ENCODE measurements at places on chromosomes 13 and 19.

DNA sequence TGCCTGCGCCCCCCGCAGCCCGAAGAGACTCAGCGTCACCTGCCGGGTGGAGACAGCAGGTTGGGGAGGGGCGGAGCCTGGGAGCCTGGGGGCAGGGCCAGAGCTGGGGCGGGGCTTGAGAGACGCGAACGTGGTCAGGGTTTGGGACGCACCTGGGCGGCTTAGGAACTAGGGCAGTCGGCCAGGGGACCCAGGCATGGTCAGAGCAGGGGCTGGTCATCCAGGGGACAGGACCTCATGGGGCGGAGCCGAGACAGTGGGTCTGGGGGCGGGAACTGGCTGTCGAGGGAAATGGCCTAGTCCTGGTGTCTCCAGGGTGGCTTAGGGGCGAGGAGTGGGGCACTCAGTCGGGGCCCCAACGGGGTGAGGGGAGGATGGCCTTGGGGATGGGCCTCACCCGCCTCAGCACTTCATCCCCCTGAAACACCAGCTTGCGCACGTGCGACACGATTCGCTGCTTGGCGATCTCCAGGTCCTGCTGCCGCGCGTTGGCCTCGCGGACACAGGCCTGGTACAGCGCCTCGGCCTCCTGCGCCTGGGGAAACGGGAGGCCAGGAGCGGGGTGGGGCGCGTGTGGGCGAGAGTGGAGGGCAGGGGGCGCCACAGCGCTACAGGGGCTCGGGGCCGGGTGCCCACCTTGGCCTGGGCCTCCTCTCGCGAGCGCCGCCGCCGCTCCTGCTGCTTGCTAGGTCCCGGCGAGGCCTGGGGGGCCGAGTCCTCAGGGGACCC, 5.8 kb downstream of the GMIP start:
- DNase-seq: no peak

GRCh38 chr19:42850981-42851717, 28.4 kb downstream of the PSG1 start:
- no peak for DNase-seq

DNA sequence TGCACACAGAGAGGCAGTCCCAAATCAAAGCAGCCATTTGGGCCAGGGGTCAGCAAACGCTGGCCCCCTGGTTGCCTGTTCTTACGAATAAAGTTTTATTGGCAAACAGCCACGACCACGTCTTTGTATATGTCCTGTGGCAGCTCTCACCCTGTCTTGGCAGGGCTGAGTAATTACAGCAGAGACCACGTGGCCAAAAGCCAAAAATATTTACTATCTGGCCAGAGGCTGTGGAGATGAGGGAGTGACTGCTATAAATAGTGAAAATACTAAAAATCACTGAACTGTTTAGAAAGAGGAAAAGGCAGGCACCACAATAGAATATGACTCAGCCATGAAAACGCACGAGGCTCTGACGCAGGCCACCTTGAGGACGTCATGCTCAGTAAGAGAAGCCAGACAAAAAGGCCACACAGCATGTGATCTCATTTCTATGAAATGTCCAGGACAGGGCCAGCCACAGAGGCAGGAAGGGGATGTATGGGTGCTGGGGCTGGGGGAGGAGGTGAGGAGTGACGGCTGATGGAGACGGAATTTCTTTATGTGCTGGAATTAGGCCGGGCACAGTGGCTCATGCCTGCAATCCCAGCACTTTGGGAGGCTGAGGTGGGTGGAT, 29.4 kb downstream of the SMIM24 start:
- no peak for DNase-seq

- DNase-seq: no peak
Observed at GRCh38 chr13:110964229-110965037, 49.6 kb upstream of the ANKRD10 start.

GRCh38 chr13:112962911-112963625, 5.9 kb upstream of the MCF2L start:
- DNase-seq: peak; percentile 19

GRCh38 chr13:66216728-66217127, 1013.4 kb downstream of the PCDH9 start:
- no peak for DNase-seq

DNA sequence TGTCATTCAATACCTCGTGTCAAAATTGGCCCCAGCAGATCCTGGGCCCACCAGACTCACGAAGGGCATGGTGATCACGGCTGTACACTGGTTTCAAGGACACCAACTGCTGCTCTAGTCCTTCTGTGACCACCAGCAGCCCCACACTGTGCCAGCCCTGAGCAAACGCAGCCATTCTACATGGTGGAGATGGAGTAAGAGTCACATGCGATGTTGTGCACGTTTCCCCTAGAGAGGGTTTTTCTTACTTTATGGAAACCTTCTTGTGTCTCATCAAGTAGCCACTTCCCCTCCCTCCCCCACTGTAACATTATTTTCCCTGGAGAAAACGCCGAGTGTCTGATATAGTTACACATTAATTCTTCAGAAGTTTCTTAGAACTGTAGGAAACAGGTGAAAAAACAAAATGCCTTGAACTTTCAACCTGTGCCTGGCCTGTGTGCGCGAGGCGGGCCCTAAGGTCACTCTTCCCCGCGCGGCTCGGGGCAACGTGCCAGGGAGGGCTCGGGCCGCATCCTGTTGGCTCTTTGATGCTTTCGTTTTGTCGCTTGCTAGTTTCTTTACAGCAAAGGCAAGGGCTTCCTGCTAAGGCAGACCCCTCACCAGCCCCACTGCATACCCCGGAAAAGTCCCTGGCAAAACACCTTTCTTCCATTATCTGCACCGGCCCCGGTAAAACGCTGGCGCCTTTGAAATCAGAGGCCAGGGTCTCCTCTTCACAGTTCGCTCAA, 44.6 kb downstream of the GGACT start:
- no peak for DNase-seq

DNA sequence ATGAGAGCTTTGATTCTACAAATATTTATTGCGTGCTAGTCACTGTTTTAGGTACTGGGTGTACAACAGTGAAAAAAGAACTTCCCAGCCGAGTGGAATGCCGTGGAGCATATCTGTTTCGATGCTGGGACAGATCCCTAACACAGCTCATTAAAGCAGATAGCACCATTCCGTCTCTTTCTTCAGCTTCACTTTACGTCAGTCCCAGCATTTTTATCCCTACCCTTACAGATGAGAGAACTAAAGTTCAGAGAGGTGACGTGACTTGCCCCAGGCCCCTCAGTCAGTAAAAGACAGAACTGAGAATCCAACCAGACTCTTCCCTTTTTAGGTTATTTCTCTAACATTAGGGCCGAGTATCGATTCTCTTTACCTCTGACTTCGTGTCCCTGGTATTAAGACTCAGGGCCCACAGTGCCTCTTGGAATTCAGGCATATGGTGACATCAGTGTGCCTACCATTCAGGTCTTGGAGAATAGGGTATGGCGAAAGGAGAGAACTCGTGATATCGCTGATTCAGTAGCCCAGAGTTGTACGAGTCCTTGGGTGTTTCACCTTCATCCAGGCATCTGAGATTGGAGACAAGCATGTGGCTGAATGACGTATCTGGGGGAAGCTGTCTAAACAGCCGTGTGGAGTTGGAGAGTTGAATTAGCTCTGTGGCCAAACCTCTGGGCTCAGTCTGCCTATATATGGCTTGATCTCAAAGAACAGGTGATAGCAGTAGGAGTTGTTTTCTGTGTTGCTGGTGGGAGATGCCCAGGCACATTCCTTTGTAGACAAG, 27.1 kb downstream of the ACTN4 start:
- DNase-seq: no peak
